ENCODE measurements at places on chromosomes 7 and 10.

GRCh38 chr10:15472008-15472407 is 100.9 kb upstream of the FAM171A1 start:
- DNase-seq, result no peak

DNA sequence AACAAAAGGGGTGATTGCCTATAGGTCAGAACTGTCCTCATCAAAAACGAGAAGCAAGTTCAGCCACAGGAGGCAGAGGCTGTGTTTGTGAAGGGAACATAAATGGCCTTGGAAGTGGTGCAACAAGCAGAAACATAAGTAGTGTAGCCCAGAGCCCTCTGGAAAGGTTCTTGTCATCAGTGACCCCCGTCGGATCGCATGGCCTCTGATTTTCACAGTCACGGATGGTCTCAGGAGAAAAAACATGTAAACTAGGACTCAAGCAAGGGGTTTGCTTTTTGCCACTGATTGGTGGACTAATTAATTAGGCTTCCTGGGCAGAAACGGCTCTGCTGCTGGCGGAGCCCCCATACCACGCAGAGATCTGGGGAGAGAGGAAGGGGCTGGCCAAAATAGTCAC is 496.5 kb upstream of the MKI67 start:
- no peak for DNase-seq

DNA sequence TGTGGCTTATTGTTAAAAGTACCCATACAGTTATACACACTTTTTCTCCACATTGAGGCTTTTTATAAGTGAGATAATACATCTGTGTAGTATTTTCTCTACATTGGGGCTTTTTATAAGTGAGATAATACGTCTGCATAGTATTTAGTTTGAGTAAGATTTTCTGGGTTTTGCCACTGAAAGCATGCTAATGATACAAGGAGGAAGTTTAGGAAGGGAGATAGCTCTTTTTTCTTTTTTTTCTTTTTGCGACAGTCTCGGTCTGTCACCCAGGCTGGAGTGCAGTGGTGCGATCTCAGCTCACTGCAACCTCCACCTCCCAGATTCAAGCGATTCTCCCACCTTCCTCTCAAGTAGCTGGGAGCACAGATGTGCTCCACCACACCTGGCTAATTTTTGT is 13.3 kb downstream of the FAM107B start:
- no peak for DNase-seq

GRCh38 chr10:78165172-78165571 is 131.5 kb downstream of the RPS24 start:
- no peak for DNase-seq

All from activated T-helper 1 cell treated with anti-CD3 and anti-CD28 coated beads, Interleukin-2, amount 50 U/mL, for 16 hours (primary cell).